ENCODE measurements at places on chromosomes 2 and 18.
A peak's percentile ranks its signal among the peaks of the same experiment; 100 is the strongest.

DNA sequence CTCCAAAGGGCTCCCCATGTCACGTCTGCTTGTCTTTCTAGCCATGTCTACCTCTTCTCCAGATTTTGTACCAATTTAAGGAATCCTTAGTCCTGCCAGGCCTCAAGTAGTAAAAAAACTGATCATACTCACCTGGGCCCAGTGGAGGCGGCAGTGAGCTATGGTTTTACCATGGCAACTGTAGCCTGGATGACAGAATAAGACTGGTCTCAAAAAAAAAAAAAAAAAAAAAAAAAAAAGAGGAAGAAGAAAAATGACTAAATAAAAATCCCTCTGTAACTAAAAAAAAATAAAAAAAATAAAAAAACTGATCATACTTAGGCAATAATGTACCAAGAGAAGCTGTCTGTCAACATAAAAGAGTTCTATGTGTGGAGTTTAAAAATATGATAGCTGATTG lies 221.6 kb downstream of the NR4A2 start:
- no peak for DNase-seq

GRCh38 chr2:26001743-26002351 lies 19.6 kb upstream of the KIF3C start:
- DNase-seq, result no peak

DNA sequence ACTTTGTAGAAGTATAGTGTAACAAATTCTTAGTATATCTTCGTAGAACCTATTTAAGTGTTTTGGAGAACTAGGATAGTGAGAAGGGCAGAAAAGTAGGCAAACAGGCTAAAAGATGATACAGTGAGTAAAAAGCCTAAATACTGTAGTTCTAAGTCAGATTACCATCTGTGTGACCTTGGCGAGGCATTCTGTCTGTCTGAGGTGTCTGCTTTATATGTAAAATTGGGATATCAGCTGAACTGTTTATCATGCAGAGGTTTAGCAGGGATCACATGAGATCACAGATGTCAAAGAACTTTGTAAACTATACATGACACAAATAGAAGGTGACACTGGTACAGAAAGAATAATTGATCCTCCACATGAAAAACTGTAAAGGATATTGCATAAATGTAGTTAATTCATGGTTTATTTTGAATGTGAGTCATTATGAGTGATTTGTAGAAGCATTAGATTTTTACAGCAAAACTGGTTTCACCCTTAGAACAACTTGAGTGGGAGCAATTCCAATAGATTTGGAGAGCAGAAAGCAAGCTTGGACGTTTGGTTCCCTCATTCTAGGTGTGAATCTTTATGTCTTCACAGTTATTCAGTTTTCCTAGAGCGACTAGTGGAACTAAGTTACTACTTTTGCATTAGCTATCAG lies 41.9 kb downstream of the TAF1B start:
- no peak for DNase-seq

- DNase-seq, result no peak
Observed at GRCh38 chr2:135740206-135740605, 1.4 kb upstream of the UBXN4 start.

- DNase-seq, result no peak
Observed at GRCh38 chr2:176414641-176415040, 145.4 kb downstream of the MTX2 start.

GRCh38 chr2:56209701-56210100 lies 25.9 kb downstream of the CCDC85A start:
- no peak for DNase-seq

DNA sequence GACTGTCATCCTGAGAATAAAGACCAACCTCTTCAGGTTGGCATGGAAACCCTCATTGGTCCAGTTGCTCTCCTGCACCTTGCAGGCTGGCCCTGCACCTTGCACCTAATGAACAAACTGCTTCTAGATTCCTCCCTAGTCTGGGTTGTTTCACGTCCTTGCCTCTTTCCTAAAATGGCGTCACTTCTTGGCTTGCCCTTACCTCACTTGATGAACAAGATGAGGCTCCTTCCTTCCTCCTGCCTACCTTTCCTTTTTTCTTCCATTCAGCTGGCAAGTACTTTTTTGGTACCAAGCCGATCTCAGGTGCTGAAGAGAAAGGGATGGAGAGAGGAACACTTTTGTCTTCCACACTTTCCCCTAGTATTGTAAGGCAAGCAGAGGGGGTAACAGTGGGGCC lies 74.5 kb downstream of the MYCN start:
- DNase-seq, result no peak

GRCh38 chr2:218214116-218214515 lies 2.9 kb upstream of the ARPC2 start:
- no peak for DNase-seq

DNA sequence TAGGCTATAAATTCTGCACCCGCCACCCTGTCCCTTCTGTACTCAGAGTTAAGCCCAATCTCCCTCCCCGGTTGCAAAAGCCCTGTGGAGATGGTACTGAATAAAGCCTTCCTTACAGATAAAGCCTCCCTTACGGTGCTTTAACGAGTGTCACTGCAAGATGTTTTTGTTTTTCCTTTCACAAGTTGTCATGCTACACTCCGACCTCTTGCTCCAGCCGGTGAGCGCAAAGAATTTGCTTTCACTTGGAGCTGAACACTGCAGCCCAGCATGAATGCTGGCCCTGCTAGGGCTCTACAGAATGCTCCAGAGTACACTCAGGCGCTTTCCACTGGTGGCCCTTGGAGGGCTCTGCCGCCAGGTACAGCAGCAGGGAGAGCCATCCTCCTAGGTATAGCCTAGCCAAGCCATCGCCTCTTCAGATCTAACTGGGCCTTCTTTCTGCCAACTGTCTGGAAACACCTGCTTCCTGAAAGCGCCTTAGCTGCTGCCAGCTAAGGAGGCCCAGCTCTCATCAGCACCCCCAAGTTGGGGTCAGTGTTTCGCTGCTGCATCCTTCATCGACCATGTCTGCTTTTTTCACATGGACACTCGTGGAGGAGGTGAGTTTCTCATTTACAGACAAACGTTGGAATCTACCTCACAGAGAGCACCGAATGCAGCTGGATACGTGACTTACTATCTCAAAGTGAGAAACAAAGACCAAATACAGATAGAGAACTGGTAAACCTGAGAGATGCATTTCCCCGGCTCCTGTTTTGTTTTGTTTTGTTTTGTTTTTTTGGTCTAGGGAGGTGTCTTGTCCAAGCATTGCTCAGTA lies 13.4 kb upstream of the CREG2 start:
- DNase-seq, result no peak

- no peak for DNase-seq
Observed at GRCh38 chr2:199707593-199708185, 143.3 kb downstream of the FTCDNL1 start.

- no peak for DNase-seq
Observed at GRCh38 chr2:122011493-122012270, 256.2 kb downstream of the TSN start.

GRCh38 chr2:70947556-70948184 lies 12.0 kb downstream of the ATP6V1B1 start:
- DNase-seq, result peak; percentile 47

DNA sequence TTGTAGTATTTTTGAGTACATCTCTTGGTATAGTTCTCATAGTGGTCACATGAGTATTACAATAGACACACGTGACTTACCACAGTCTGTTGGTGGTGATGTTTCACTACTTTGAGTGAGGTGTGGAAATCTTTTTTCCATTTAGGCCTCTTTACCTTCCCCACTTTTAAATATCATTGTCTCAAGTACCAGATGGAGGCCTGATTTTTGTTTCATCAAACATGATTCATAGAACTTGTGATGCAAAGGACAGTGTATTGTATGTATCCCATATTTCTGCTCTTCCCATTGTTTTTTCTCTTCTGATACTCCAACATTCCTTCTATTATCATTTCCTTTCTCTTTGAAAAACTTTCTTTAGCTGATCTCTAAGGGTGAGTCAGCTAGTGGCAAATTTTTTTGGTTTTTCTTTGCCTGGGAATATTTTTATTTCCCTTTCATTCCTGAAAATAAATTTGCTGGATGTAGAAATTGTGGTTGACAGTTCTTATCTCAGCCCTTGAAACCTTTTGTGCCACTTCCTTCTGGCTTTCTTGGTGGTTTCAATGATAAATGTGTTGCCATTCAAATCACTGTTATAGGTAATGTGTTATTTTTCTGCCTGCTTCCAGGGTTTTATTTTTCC lies 32.8 kb downstream of the RFX8 start:
- no peak for DNase-seq

DNA sequence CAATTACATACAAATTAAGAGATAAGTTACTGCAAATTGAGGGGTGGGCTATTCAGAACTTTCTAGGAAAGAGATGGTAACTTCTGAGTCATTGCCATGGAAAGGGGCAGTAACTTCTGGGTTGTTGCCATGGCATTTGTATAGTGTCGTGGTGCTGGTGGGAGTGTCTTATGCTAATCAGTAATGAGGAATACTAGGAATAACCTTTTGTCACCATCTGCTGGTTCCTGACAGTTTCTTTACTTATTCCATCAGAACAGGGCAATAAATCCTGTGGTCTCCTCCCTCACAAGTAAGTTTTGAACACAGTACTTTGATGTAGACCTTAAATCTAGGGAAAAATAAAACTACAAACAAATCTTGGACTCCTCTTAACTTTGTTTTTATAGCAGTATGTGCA lies 435.4 kb downstream of the BCL11A start:
- no peak for DNase-seq

GRCh38 chr2:175366815-175367214 lies 185.3 kb upstream of the ATP5MC3 start:
- no peak for DNase-seq

GRCh38 chr2:30636311-30636710 lies 170.9 kb downstream of the CAPN13 start:
- no peak for DNase-seq

DNA sequence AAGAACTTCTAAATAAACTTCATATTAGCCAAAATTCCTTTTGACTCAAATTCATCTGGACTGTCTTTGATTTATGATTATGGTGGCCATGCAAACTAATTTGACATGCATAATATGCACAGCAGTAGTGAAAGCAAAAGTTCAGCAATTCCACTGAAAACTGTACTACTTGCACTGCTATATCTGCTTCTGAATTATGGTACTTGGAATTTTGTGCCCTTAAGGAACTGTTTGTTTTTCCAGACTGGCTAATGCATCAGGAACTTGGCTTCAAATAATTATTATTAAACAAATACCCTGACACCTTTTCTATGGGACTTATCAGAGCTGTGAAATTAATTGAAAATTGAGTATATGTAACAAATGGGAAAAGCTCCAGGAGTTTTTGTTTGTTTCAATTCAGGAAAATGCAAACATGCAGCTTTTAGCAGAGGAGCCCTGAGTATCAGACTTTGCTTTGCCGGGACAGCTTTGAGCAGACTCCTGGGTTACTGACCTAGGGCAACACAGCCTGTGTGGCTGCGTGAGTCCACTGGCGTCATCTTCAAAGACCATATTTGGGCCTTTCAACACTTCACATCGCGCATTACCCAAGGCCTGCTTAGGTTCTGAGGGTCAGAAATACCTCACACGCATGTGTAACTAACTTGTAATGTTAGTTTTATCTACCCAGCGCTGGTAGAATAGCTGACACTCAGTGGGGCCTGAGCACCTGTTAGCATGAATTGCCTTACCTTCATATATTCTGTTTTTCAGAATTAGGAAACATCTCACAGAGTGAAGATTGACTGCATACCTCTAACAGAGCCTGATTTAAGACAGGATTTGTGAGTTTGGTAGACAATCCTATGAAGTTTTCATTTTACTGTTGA lies 35.4 kb downstream of the CFAP221 start:
- no peak for DNase-seq

- DNase-seq, result no peak
Observed at GRCh38 chr2:167140767-167141166, 252.5 kb downstream of the XIRP2 start.

DNA sequence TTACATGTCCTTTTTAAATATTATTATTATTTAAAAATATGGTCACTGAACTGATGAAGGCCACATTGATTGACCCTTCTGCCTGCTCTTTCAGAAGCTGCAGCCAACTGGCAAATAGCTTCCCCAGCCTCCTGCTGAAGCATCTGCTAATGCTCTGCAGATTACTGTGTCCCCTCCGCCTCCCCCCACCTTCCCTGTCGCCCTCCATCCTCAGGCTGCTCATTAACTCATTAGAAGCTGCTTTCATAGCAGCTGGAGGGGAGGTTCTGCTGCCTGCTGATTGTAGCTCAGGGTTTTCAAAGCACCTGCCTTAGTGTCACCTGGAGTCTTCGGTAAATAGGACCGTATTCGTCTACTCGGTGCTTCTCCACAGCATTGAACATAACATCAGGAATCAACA lies 24.8 kb upstream of the LMAN1 start:
- DNase-seq, result no peak

DNA sequence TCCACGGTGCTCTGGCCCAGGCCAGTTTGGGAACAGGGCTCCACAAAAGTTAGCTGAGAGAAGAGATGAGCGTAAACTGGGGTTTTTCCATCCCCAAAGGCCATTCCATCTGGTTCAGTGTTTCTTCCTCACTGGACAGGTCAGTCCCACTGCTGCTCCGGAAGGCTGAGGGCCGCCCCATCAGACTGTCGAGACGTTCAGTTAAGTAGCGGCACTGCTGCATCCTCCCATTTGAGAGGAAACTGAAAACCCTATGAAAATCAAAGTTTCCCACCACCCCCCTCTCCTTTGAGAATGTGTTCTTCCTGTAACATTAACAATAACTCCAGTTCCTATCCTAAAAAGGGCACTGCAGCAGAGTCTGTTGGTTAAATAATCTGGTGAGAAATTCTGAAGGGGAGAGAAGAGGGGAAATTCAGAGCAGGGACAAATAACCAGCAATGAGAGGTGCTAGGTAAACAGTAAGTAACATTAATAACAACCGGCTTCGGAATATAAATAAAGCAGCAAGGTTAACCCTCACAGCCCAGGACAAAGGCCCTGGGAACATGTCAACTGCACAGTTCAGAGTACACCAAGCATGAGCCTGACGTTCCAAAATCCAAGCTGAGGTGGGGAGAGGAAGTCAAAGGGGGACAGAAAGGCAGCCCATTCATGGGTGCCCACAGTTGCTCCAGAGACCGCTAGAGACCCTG lies 55.4 kb downstream of the UXS1 start:
- no peak for DNase-seq

- no peak for DNase-seq
Observed at GRCh38 chr2:1605102-1606045, 138.9 kb downstream of the PXDN start.

GRCh38 chr2:5592916-5593315 lies 99.3 kb upstream of the SOX11 start:
- no peak for DNase-seq

GRCh38 chr2:169965495-169965894 lies 138.2 kb downstream of the UBR3 start:
- DNase-seq, result no peak

GRCh38 chr2:205858881-205859441 lies 176.7 kb downstream of the NRP2 start:
- no peak for DNase-seq
